GM23248 (cell line): ENCODE measurements at places on chromosomes 7 and 10. TPM values are rescaled to one million over a fixed set of nuclear protein-coding genes. Genes with fewer than 3 reads are reported as not detected.

- no peak for DNase-seq
Observed at GRCh38 chr10:44924261-44925040, 13.3 kb downstream of the TMEM72 start.

DNA sequence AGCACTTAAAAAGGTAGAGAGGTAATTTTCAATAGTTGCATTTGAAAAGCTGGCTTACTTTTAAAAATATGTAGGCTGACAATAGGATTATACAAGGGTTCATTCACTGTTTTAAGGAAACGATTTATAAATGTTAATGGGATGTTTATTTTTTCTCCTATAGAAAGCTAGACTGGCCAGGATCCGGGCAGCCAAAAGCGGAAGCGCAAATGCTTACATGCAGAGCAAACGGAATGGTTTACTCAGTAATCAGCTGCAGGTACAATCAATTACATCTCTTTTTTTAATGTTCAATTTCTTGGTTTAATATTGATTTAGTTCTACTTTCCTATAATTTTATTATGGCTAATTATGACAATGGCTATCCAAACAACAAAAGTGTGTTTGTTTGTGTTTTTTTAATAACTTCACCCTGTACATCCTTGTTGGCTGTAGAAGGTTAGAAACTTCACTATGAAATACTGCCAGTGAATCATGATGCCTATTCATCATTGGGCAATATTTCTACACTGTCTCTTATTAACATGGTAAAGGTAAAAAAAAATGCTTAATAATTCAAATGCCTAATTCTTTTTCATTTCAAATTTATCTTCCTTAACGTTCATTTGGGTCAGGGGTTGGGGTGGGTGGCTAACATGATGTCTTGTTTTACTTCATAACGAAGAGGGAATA, 116.4 kb downstream of the TSPAN12 start:
- DNase-seq, result no peak

GRCh38 chr10:34854147-34854601, 39.1 kb upstream of the PARD3 start:
- peak; percentile 70 for DNase-seq

DNA sequence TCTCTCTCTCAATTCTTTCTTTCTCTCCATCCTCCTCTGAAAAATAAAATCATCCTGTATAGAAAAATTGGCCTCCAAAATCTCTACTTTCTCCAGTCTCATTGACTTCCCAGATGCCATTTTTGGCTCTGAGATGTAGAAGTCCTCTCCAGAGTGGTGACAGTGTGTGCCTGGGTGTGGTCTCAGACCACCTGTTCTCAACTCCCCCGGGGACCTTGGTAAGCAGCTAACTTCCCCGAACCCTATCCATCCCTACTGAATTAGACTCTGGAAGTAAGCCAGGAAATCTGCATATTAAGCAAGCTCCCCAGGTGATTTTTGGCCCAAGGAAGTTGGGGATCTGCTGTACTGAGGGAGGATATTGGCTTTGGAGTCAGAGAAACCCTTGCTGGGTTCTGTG, 120.5 kb downstream of the WDR11 start:
- DNase-seq, result no peak

GRCh38 chr10:24210501-24210900, 1.6 kb downstream of the KIAA1217 start:
- no peak for DNase-seq

- DNase-seq, result no peak
Observed at GRCh38 chr10:129742742-129743550, 221.1 kb downstream of the EBF3 start.

- DNase-seq, result no peak
Observed at GRCh38 chr10:74558403-74558802, 268.0 kb upstream of the KAT6B start.

DNA sequence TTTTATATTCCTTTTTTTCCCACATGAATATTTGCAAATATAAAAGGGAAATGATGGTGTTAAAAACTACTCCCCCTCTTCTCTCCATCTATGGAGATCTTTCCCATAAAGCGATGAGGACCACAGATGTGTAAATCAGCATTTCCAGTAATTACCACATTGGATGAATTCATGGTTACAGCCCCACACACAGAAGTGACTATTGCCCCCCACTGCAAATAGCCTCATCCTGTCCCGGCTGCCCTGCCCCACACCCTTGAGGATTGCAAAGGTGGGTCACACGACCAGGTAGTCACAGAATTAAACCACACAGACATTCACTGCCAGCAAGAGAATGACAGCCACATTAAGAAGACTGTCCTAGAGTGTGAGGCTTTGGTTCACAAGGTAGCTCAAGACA, 145.1 kb downstream of the DOCK4 start:
- no peak for DNase-seq

Gene TMEM140
- total RNA-seq, result 1.6 and 4.4 TPM in 2 replicates

Gene AOAH
- total RNA-seq, result not detected in 2 replicates
